MCF 10A (cell line): ENCODE measurements at places on chromosomes 11 and 22. TPM values are rescaled to one million over a fixed set of nuclear protein-coding genes. Genes with fewer than 3 reads are reported as not detected.
A peak's percentile ranks its signal among the peaks of the same experiment; 100 is the strongest.

DNA sequence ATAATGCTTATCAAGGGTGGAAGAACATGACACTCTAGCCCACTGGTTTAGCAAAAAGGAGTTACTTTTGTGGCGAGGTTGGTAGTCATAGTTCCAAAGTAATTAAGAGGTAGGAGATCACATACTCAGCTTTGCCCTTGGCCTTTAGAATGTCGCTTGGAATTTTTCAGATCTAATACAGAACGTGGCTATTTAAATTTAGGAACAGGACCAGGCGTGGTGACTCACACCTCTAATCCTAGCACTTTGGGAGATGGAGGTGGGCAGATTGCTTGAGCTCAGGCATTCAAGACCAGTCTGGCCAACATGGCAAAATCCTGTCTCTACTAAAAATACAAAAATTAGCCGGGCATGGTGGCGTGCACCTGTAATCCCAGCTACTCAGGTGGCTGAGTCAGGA, 26.1 kb upstream of the ZNRF3 start:
- DNase-seq: no peak

GRCh38 chr11:120031612-120032600, 106.0 kb downstream of the TRIM29 start:
- DNase-seq: no peak

- DNase-seq: peak; percentile 89
Observed at GRCh38 chr11:61947486-61948210, 2.5 kb upstream of the BEST1 start.

GRCh38 chr11:19466314-19466713, 225.6 kb upstream of the E2F8 start:
- no peak for DNase-seq

DNA sequence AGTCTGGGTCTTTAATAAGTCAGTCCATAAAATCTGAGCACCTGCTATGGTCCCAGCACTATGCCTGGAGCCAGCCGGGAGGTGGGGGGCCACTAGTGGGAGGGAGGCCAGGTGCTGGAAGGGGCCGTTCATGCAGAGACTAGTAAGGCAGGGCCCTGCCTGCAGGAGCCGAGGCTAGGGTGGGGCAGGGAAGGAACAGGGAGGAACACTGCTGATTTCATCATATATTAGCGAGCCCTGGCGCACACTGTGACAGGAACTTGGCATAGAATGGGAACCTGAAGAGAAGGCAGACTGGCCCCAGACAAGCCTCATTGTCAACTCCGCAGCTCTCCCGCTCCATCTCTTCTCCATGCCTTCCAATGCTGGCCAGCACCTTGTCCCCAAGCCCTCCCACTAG, 7.1 kb downstream of the VSIG10L2 start:
- DNase-seq: peak; percentile 48

- DNase-seq: no peak
Observed at GRCh38 chr11:13972043-13972910, 9.8 kb downstream of the SPON1 start.

DNA sequence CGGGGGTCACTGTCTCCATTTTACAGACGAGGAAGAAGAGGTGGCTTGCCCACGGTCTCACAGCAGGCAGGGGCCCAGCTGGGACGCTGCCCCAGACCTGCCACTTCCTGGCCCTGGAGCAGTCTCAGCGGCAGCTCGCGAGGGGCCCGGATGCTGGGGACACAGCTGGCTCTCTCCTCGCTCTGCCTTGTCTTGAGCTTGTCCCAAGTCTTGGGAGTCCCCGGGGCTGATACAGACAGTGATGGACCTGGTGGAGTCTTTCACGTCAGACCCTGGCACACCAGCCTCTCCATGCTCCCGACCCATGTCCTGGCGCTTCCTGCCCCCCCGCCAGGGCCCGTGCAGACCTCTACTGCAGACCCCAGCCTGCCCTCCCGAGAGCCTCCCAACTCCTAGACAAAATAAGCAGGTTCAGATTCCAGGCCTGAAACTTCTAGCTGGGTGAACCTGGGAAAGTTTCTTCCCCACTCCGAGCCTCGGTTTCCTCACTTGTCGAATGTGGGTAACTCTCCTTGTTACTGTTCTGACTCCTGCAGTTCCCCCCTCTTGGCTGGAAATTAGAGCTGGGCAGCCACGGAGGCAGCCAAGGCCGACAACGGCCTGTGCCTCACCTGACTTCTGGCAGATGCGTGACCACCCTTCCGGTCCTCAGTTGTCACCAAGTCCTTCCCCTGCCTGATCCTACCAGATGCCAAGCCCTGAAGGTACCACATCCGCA, 145.4 kb downstream of the CACNA1I start:
- no peak for DNase-seq

DNA sequence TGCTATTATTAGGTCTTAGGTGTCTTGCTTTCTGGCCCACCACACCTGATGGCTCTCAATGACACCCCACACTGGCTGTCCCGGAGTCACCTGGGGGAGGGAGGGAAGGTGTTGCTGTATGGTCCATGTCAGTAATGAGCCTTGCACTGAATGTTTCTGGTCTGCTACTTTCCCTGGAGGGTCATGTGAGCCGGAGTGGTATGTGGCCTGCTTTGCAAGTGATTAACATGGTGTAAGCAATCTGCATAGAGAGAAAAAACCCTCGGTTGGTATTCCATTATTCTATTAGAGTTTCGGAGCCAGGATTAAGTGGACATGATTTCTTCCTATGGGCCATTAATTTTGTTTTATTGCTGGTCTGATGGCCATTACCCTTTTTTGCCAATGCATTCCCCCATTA, 63.9 kb downstream of the PKNOX2 start:
- no peak for DNase-seq

DNA sequence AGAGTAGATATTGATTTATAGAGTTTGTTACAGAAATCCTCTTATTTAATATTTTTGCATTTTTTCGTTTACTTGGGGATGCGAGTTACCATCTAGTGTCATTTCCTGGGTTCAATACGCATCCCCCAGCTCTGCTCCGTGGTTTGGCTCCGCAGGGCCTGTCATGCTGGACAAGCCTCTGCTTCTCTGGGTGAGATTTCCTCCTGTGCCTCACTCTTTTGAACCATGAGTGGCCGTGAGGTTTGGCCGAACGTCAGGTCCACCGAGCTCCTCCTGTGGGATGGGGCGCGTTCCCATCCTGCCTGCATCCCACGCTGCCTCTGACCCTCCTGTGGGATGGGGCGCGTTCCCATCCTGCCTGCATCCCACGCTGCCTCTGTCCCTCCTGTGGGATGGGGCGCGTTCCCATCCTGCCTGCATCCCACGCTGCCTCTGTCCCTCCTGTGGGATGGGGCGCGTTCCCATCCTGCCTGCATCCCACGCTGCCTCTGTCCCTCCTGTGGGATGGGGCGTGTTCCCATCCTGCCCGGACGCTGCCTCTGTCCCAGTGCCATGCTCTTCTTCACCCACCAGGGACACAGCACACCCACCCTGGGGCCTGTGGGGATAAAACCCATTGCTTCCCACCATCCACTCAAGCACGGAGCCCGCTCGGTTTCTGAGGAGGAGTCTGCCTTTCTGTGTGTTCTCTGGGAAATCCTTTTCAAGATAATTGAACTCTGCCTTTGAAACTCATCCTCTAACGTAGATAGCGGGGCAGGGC, 506.8 kb downstream of the BRD1 start:
- DNase-seq: no peak

- no peak for DNase-seq
Observed at GRCh38 chr11:27171376-27171958, 130.9 kb downstream of the BBOX1 start.

GRCh38 chr22:19815093-19815822, 39.4 kb downstream of the GNB1L start:
- DNase-seq: no peak

DNA sequence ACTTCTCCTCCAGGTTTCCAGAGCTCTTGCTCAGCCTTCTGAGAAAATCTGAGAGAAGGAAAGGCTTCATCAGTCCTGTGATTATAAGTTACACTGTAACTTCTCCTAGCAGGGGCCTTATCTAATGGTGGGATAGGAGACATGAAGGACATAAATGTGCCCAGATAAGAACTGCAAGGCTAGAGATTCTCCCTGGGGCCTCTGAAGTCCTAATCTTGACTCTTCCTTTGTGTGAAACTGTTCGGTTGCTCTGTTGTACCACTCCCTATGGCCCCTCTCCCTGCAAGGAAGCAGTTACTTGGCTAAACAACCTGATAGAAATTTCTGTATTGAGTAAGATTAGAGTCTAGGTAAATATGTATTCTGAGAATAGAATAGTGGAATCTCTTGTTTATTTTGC, 780.9 kb downstream of the ETS1 start:
- DNase-seq: no peak

DNA sequence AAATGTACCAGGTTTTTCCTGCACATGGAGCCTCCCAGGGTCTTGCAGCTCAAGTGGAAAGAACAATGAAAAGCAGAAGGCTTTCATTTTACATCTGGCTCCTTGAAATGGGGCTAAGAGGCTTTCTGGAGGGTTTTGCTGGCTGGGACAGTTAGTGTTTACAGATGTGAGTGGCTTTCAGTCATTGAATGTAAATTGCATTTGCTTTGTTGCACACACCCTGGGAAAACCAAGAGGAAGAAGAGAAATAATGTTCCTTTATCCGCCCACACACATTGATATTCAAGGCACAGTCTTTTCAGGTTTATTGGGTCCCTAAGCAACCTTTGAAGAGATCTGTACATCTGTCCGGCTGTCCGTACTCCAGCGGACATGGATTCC, 144.5 kb downstream of the SPON1 start:
- no peak for DNase-seq

GRCh38 chr22:22866381-22867111, 21.1 kb upstream of the IGLL5 start:
- no peak for DNase-seq

DNA sequence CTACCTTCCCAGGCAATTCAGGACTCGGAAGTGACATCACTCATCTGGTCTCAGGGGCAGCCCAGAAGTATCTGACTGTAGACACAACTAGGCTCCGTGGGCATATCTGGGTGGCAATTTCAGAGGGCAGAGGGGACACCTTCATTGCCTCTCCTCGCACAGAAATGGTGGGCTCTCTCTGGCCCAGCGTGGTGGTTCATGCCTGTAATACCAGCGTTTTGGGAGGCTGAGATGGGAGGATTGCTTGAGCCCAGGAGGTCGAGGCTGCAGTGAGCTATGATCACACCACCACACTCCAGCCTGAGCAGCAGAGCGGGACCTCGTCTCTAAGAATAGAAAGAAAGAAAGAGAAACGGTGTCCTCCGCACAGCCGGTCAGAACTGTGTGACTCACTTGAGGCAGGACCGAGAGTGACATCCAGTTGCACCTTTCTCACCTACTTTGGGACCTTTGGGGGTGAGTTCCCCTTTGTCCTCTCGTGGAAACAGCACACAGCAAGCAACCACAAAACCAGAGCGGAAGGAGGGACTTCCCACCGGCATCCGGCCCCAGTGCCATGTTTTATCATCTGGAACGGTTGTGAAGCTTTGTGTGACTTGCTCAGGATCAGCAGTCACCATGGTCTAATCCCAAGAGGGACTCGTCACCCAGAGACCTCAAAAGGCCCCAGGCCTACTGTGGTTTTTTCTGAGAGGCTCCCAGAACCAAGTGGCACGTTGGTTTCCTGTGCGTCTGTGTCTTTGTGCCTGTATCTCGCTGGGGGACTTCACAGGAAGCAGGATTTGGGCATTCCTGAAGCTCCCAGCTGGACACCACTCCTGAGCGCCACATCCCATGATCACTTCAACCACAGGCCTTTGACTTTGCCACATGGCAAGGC, 38.4 kb upstream of the EMID1 start:
- no peak for DNase-seq

DNA sequence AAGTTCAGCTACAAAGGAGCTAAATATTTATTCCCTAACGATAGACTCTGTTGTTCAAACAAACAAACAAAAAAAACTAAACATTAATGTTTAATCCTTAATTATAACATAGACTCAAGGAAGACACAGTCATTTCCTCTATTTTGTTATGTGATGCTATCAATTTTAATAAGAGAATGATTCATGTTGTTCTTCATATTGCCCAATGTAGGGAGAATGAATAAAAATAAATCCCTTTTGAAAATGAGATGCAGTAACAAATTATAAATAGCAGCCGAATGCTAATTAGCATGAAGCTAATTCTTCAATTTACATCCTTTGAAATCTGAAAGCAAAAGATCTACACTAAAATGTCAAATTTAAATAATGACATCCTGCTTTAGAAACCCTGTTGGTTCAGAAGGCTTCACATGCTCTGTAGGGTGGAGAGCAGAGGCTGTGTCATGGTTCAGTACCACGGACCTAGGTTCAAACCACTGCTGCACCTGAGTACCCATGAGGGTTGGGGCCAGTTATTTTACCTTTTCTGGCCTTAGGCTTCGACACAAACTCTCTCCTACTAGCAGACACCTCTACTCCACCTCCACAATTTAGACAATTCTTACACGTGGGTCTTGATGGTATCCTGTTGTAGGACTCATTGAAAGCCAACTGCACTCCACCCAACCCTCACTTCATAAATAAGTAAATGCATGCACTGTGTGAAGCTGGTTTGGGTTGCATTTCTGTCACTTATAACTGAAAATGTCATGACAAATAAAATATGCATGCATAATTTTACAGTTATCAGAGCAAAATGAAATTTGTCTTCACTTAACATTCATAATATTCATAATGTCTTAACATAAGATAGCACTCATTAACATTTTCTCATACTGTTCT, 89.0 kb downstream of the RRAS2 start:
- DNase-seq: no peak

- DNase-seq: no peak
Observed at GRCh38 chr22:40834619-40835018, 15.5 kb upstream of the SLC25A17 start.

- DNase-seq: no peak
Observed at GRCh38 chr11:47631473-47631872, 10.9 kb downstream of the MTCH2 start.

- DNase-seq: peak; percentile 87
Observed at GRCh38 chr11:78840623-78841022, 266.0 kb upstream of the NARS2 start.

- DNase-seq: no peak
Observed at GRCh38 chr11:69682681-69683326, 7.7 kb upstream of the LTO1 start.

The TRIM29 gene
- 60.9 and 93.4 TPM in 2 replicates for total RNA-seq

The C22orf31 gene
- not detected in 2 replicates for total RNA-seq

The ANO5 gene
- not detected in 2 replicates for total RNA-seq

The FAM83F gene
- total RNA-seq: 33.1 and 41.3 TPM in 2 replicates

The MS4A12 gene
- not detected in 2 replicates for total RNA-seq

The AIFM3 gene
- total RNA-seq: 1.1 and 1.3 TPM in 2 replicates

The PLEKHA7 gene
- 1.7 and 2.8 TPM in 2 replicates for total RNA-seq

The CD248 gene
- not detected in 2 replicates for total RNA-seq
